ENCODE measurements at places on chromosomes 3 and 15. TPM values are rescaled to one million over a fixed set of nuclear protein-coding genes. Genes with fewer than 3 reads are reported as not detected.

SERPINI2 gene
- total RNA-seq = not detected

IL5RA gene
- 0.79 TPM for total RNA-seq

LRRIQ4 gene
- not detected for total RNA-seq

CPNE9 gene
- 0.39 TPM for total RNA-seq

KLF13 gene
- total RNA-seq = 30.8 TPM

ENTPD3 gene
- total RNA-seq = 0.79 TPM

SLC28A2 gene
- not detected for total RNA-seq

CNTN6 gene
- 1.9 TPM for total RNA-seq

Data from skin of body (tissue), 3 donors.